ENCODE measurements at places on chromosomes 7 and 10. TPM values are rescaled to one million over a fixed set of nuclear protein-coding genes. Genes with fewer than 3 reads are reported as not detected.

DNA sequence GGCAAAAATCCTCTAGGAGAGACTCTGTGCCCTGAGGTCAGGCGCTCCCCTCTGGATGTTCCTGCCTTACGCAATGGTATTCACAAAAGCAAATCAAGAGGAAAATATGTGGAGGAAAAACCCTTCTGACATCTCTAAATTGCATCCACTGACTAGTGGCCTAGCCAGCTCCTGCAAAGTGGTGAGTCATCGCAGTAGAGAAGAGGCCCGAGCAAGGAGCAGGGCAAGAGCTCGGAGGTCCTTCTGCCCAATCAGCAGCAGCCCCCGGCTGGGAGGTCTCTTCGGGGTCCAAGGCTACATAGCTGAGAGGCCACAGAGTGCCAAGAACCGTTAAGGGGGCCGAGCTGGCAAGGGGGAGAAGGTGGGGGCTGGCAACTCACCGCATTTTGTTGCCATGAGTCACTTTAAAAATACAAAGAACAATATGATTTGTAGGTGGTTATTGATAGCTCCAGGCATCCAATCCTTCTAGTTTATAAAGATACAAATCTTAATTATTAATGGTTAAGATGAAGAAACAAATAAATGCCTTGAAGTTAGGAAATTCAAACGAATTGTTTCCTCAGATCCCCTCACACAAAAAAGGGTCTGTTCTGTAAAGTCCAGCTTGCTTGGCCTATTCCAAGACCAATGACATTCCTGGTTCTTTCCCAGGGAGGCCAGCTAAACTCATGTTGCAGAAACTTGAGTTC is 161.6 kb downstream of the PKD1L1 start:
- no peak for DNase-seq
- no peaks in the 10 kb centered on the region for H3K4me1 ChIP-seq
- no peak overlapping the region for H3K4me3 ChIP-seq
- no peaks in the 10 kb centered on the region for H3K27me3 ChIP-seq

GRCh38 chr10:79128923-79129305 is 60.1 kb downstream of the ZMIZ1 start:
- H3K4me1 ChIP-seq = peaks cover 76% of the 10 kb centered on the region
- H3K27me3 ChIP-seq = no peaks in the 10 kb centered on the region
- H3K36me3 ChIP-seq = peaks cover 19% of the 10 kb centered on the region
- H3K27ac ChIP-seq = peak overlapping the region; percentile 56

PAPSS2 gene
- 10.9 TPM for total RNA-seq

GRCh38 chr10:74949843-74950765 is 123.7 kb downstream of the KAT6B start:
- DNase-seq = no peak
- no peaks in the 10 kb centered on the region for H3K4me1 ChIP-seq
- H3K27ac ChIP-seq = no peak overlapping the region
- no peaks in the 10 kb centered on the region for H3K36me3 ChIP-seq

ATRNL1 gene
- not detected for total RNA-seq

- H3K36me3 ChIP-seq = peaks cover 6% of the 10 kb centered on the region
- DNase-seq = peak; percentile 79
- peaks cover 90% of the 10 kb centered on the region for H3K4me1 ChIP-seq
- H3K27me3 ChIP-seq = no peaks in the 10 kb centered on the region
- H3K4me3 ChIP-seq = no peak overlapping the region
Observed at GRCh38 chr10:95327367-95327766, 36.6 kb upstream of the PDLIM1 start.

DNA sequence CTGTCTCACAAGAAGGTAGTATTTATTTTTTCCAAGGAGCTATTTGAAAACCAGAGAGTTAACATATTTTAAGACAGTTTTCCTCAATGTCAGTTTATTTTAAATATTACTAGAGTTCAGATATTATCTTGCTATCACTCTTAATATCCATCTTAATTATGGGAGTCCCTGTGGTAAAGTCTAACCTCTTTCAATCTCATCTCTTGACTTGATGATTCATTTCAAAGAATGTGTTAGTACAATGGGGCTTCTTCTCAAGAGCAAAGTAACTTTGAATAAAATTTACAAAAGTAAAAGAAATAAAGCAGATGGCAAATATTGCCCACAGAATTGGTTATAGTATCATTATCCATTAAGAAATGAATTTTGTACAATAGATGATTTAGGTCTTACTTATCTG is 731.1 kb upstream of the C7orf33 start:
- no peaks in the 10 kb centered on the region for H3K36me3 ChIP-seq
- H3K4me1 ChIP-seq = no peaks in the 10 kb centered on the region
- H3K4me3 ChIP-seq = no peak overlapping the region
- no peaks in the 10 kb centered on the region for H3K27me3 ChIP-seq
- no peak overlapping the region for H3K27ac ChIP-seq

GRCh38 chr7:115227473-115228235 is 305.8 kb downstream of the MDFIC start:
- DNase-seq = no peak
- H3K27ac ChIP-seq = no peak overlapping the region
- no peaks in the 10 kb centered on the region for H3K27me3 ChIP-seq
- no peaks in the 10 kb centered on the region for H3K4me1 ChIP-seq
- no peaks in the 10 kb centered on the region for H3K36me3 ChIP-seq

DNA sequence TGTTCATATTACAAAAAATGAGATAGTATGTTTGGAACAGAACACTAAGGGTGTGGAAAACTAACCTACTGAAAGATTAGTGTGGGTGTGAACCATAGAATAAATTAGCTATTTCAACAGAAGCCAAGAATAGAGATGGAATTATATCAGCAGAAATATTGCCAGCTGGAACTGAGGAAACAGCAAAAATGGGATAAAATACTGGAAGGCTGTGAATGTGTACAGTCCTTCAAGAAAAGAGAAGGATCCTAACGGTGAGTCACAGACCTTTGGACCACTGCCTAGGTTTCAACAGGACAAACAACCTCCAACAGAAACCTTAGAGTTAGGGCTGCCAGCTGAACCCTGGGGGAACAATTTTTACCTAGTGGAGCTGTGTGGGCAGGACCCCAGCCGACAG is 395.0 kb downstream of the ZWINT start:
- no peak overlapping the region for H3K4me3 ChIP-seq
- DNase-seq = no peak
- no peaks in the 10 kb centered on the region for H3K4me1 ChIP-seq
- H3K27me3 ChIP-seq = no peaks in the 10 kb centered on the region
- H3K27ac ChIP-seq = no peak overlapping the region
- H3K36me3 ChIP-seq = no peaks in the 10 kb centered on the region

PAX4 gene
- total RNA-seq = not detected
